ENCODE measurements at places on chromosomes 6 and 20. TPM values are rescaled to one million over a fixed set of nuclear protein-coding genes. Genes with fewer than 3 reads are reported as not detected.

PM20D2 gene
- 21.5 TPM for total RNA-seq

GATA5 gene
- total RNA-seq: not detected

TULP4 gene
- total RNA-seq: 109 TPM

TCF21 gene
- not detected for total RNA-seq

TRAPPC3L gene
- total RNA-seq: not detected

NFS1 gene
- total RNA-seq: 37.7 TPM

BPIFA3 gene
- not detected for total RNA-seq

CCDC28A gene
- total RNA-seq: 20.0 TPM

MYH7B gene
- total RNA-seq: not detected

F13A1 gene
- total RNA-seq: not detected

BHLHE23 gene
- not detected for total RNA-seq

RAMACL gene
- 0.75 TPM for total RNA-seq

KIF25 gene
- 0.05 TPM for total RNA-seq

MATN4 gene
- not detected for total RNA-seq

SPATS1 gene
- total RNA-seq: not detected

DACT2 gene
- 0.89 TPM for total RNA-seq

FLRT3 gene
- total RNA-seq: 5.2 TPM

FOXA2 gene
- not detected for total RNA-seq

GCNT2 gene
- total RNA-seq: 59.4 TPM

TSPO2 gene
- total RNA-seq: not detected

SLC17A2 gene
- total RNA-seq: not detected

CRIP3 gene
- total RNA-seq: not detected

C4B gene
- 0.35 TPM for total RNA-seq

SNRNP48 gene
- total RNA-seq: 12.7 TPM

BFSP1 gene
- total RNA-seq: 2.3 TPM

ADGRF4 gene
- 0.10 TPM for total RNA-seq

DUSP15 gene
- total RNA-seq: not detected

SAMD10 gene
- total RNA-seq: 5.4 TPM

TTLL9 gene
- total RNA-seq: not detected

PARD6B gene
- 31.3 TPM for total RNA-seq

TOX2 gene
- not detected for total RNA-seq

ZBP1 gene
- not detected for total RNA-seq

FILIP1 gene
- total RNA-seq: 0.17 TPM

VSX1 gene
- total RNA-seq: not detected

SIM1 gene
- 5.6 TPM for total RNA-seq

SLC22A16 gene
- not detected for total RNA-seq

HLA-DRA gene
- 0.70 TPM for total RNA-seq

RBPJL gene
- not detected for total RNA-seq

SLC2A10 gene
- total RNA-seq: 8.0 TPM

TFAP2B gene
- 0.35 TPM for total RNA-seq

SLC35D3 gene
- not detected for total RNA-seq

GPR63 gene
- total RNA-seq: 1.2 TPM

HLA-DQB1 gene
- 1.8 TPM for total RNA-seq

MUC22 gene
- not detected for total RNA-seq

ELOVL2 gene
- 0.05 TPM for total RNA-seq

ANGPT4 gene
- not detected for total RNA-seq

FITM2 gene
- 4.5 TPM for total RNA-seq

RIMS1 gene
- 29.5 TPM for total RNA-seq

COL12A1 gene
- total RNA-seq: 44.6 TPM

COL20A1 gene
- not detected for total RNA-seq

SMOC2 gene
- total RNA-seq: 0.10 TPM
